ENCODE measurements at places on chromosomes 13 and 19.
A peak's percentile ranks its signal among the peaks of the same experiment; 100 is the strongest.

DNA sequence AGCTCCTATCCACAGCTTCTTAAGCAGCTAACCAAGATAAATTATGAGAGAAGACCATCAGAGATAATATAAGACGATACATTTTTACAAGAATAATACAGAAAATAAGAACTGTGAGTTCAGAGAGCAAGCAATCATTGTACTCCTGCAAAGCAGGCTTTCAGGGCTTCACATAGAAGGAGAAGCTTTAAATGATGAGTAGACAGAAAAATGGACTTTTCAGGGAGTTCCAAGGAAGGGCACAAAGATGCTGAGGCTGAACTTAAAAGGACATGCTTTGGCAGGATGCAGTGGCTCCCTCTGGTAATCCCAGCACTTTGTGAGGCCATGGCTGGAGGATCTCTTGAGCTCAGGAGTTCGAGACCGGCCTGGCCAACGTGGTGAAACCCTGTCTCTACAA is 159.5 kb downstream of the POU4F1 start:
- DNase-seq, result no peak

- DNase-seq, result no peak
Observed at GRCh38 chr19:30791088-30791487, 418.9 kb downstream of the ZNF536 start.

DNA sequence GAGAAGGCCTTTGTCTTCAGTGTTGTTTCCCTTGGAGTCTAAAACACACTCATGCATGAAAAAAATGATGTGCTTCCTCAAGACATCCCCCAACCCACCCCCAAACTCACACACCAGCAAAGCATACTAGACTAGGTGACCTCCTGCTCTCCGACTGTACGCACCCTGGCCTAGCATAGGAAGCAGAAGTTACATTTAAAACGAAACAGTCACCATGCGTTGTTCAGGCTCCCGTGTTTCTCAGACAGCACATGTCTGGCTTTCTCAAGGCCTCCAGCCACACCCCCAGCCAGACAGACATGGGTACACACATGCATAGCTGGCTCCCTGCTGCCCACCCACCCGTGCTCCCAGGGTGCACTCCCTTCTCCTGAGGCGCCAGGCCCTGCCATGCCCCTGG is 28.7 kb upstream of the C1QTNF9 start:
- DNase-seq, result no peak

- DNase-seq, result no peak
Observed at GRCh38 chr19:4538601-4538954, 1.3 kb downstream of the LRG1 start.

GRCh38 chr19:33416307-33417215 is 43.1 kb downstream of the CEBPG start:
- DNase-seq, result peak; percentile 68
